ENCODE measurements at places on chromosomes 13 and 19.

GRCh38 chr13:80334597-80335260, 6.2 kb downstream of the SPRY2 start:
- DNase-seq, result no peak

GRCh38 chr19:48796298-48797083, 14.3 kb downstream of the BCAT2 start:
- DNase-seq, result no peak

- DNase-seq, result no peak
These were observed 11.2 kb downstream of the ZNF347 start for GRCh38 chr19:53147645-53148044.

DNA sequence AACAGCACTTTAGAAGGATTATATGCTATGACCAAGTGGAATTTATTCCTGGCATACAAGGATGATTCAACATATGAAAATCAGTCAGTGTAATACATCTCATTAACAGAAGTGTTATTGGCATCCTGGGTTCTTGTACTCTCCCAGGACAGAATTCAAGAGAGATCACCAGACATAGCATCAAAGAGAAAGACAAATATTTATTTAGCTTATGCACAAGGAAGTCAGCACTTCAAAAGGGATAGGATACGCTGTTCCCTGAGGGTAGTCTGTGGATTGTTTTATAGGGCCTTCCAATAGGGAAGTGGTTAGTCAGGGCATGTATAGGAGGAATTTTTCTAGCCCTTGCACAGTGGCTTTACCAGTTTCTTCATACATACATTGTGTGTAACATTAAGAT, 1238.0 kb downstream of the PCDH17 start:
- no peak for DNase-seq

GRCh38 chr13:43086181-43086580, 62.8 kb downstream of the DNAJC15 start:
- DNase-seq, result no peak

GRCh38 chr19:16337809-16338469, 13.3 kb downstream of the KLF2 start:
- no peak for DNase-seq

- peak; percentile 41 for DNase-seq
These were observed 949 bp upstream of the ZNF260 start for GRCh38 chr19:36528921-36529518.

GRCh38 chr13:113630296-113630695, 27.7 kb downstream of the ATP4B start:
- DNase-seq, result no peak
